Stimulated activated CD8-positive, alpha-beta memory T cell treated with anti-CD3 and anti-CD28 coated beads, Interleukin-15, amount 100 ng/mL, for 24 hours (primary cell): ENCODE measurements at places on chromosomes 5 and 9.
A peak's percentile ranks its signal among the peaks of the same experiment; 100 is the strongest.

GRCh38 chr9:31774571-31774970 is 609.9 kb upstream of the ACO1 start:
- DNase-seq = no peak

DNA sequence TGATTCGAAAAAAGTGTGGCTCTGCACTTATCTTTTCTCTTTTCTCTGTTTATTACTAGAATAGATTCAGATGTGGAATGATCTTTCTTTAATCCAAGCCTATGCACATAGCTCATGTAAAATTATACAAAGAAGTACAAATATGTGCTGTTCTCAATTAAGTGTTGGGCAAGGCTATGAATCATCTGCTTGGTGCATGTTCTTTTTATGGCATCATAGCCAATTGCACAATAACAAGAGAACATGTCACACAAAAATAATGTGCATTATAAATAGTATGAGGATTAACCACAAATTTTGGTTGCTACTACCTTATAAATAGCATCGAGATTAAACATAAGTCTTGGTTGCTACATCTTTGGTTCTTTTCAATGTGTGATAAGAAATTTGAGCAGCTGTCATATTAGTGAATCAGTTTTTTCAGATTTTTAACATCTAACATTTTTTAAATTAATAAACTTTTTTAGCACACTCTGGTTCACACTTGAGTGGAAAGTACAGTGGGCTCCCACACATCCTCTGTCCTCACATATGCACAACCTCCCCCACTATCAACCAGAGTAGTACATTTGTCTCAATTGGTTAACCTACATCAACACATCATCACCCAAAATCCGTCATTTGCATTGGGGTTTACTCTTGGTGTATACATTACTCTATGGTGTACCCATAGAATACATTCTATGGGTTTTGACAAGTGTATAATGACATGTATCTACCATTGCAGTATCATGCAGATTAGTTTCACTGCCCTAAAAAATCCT is 6.8 kb upstream of the RECK start:
- no peak for DNase-seq

DNA sequence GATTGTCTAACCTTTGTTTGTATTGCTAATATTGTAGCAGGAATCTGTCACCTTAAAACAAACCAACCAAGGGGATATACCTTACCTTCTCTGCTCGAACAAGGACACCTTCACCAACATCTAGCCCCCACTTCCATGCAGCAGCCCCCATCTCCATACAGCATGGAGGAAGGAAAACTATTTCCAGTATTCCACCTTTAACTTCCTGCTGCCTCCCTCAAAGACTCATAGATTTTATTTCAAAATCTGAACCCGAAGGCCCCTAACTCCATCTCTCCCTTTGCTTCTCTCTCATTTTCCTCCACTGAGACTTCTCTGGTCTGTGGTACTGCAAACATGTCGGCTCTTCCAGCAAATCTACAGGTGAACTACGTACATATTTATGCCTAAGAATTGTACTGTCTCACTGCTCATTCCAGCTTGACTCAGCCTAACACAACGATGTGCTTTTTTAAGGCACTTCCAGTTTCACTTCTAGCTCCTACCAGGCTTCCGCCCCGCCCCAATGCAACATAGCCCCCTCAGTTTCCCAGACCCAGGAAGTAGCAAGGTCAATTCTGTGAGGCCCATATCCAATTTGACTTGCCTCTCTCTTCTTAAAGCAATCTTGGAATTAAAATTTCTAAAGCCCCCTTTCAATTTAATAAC is 70.7 kb upstream of the RNF38 start:
- DNase-seq = no peak

DNA sequence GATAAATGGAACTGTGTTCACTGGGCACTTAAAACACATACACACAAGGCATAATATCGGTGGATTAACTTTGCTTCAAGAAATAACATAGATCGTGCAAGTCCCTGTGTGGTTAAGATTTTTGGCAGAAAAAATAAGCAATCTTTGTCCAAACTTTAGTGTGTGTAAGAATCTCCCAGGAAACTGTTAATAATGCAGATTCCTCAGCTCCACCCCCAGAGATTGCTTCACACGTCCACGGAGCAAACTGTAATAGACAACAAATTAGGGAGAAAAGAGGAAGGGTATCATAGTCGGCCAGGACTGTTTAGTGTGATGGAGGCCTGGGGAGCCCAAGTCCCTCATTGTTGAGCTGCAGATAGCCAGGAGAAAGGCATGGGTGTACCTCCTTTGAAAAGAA is 84.8 kb downstream of the PJA2 start:
- no peak for DNase-seq

- DNase-seq = peak; percentile 37
Measured at GRCh38 chr9:128254855-128255759, 20.7 kb downstream of the GOLGA2 start.
